Stimulated activated CD8-positive, alpha-beta memory T cell treated with anti-CD3 and anti-CD28 coated beads, Interleukin-15, amount 100 ng/mL, for 1 hour (primary cell): ENCODE measurements at places on chromosomes 2 and 18.

DNA sequence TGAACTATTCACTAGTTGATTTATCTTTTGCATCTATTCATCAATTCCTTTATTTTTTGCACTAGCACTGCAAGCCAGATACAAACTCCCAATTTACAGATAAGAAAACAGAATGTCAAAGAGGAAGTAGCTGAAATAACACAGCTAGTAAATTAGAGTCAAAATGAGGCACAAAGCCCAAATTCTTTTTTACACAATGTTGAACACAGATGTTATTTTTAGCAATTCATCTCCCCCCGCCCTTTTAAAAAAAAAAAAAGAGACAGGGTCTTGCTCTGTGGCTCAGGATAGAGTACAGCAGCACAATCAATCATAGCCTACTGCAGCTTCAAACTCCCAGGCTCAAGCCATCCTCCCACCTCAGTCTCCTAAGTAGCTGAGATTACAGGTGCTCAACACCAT lies 127.8 kb downstream of the CCBE1 start:
- DNase-seq = no peak

- no peak for DNase-seq
Measured at GRCh38 chr2:69190743-69191404, 177.9 kb downstream of the ANTXR1 start.

DNA sequence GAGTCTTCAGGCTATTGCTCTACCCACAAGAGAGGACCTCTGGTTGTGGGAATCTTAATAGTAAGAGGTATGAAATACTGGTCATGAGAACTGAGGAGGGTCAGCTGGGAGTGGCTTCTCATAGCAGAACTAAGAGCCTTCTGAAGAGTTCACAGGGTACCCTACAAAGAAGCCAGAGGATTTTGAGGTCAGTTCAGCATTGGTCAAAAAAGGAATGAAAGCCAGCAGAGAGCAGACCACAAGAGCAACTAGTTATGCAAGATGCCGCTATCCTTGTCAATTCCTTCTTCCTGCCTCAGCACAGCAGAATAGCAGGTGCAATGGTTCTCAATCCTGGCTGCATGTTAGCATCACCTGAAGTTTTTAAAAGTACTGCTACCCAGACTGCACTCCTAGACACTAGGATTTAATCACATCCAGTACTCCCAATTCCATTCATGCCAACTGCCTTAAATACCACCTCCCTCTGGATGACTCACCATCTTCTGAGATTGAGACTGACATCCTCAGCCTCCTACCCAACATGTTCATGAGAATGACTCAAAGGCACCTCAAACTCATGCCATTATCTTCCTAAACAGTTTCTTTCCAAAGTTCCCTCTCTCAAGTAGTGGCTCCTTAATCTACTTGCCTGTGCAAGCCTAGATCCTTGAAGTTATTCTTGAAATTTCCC lies 81.0 kb upstream of the RBMS1 start:
- DNase-seq = no peak

DNA sequence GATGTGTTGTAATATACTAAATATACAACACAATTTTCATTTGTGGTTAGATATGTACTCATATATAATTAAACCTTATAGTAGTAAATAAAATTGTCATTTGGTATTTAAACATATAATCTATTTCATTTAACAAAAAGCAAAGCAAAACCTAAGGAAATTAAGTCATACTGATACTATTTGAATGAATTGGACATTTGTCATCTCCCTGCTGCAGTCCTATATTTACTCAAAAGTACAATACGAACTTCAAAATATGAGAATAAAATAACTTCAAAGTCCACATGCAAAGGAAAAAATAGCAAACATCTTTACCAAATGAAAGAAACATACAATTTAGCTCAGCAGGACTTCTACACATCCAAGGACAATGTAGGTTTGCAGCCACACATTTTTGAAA lies 11.8 kb upstream of the HAT1 start:
- no peak for DNase-seq

DNA sequence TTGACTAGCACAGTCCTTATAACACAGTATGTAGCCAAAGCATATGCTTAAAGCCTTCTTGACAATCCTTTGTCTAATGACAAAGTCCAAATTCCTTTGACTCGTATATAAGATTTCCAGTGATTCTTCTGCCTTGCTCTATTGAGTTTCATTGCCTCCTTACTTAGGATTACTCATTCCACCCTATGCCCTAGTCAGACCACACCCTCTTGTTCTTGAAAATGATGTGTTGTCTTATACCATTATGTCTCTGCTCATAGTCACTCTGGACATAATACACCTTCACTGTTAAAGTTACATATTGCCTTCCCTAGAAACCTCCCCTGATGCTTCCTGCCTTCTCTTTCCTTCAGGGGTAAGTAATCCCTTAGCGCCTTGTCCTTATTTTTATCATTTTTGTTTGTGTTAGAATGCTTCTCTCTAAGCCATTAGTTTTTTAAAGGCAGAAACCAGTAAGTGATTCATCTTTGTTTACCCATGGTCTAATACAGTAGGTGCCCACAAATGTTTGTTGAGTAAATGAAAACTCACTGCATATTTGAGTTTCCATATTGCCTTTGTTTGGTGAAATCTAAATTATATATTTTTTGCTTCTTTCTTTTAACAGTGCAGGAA lies 19.3 kb downstream of the GPD2 start:
- DNase-seq = no peak

GRCh38 chr18:68448736-68449135 lies 266.2 kb downstream of the TMX3 start:
- no peak for DNase-seq

GRCh38 chr2:133265432-133265949 lies 302.8 kb downstream of the NCKAP5 start:
- DNase-seq = no peak

- DNase-seq = no peak
Measured at GRCh38 chr2:63698786-63699548, 110.2 kb downstream of the MDH1 start.

DNA sequence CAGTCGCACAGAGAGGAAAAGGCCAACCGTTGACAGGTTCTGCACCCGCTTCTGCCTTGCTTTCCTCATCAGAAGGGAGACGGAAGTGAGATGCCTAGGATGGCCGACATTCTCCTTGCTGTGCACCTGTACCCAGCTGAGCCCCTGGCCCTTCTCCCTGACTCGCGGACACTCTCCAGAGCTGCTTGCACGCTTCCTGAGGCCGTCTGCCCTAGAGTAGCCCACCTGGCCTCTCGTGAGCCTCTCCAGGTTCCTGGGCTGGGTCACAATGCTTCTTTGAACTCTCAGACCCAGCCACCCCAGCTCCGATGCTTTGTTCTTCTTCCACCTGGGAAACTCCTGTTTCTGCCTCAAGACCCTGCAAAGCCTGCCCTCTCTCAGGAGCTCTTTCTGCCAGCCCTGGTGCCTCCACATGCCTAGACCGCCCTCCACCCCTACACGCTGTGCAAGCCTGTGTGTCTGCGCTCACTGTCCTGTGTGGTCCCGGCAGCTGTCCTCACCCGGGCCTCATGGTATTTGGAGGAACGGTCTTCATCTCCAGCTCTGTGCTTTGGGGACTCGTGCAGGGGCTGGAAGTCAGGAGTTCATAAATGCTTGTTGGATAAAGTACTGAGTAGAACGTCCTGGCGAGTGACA lies 345.4 kb upstream of the SALL3 start:
- no peak for DNase-seq

GRCh38 chr18:45441110-45441847 lies 174.0 kb upstream of the SLC14A2 start:
- DNase-seq = no peak

- DNase-seq = no peak
Measured at GRCh38 chr18:75164479-75164878, 44.5 kb downstream of the PTGR3 start.

DNA sequence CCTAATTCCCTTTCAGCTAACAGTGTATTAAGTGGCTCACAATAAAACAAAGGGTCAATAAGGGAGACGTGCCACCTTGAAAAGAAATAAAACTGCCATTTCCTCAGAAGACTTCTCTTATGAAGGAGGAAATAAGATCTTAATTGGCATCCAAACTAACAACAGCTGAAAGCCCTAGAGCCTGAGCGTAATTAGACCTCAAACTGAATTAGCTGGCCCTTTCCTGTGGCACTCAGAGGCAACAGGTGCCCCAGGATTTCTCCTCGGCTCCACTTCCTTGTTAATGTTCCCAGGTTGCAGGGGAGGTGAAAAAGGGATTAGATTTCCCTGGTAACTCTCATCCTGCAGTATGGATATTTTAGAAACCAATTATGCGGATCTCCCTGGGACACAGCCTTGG lies 804.3 kb downstream of the DCDC2C start:
- DNase-seq = no peak

DNA sequence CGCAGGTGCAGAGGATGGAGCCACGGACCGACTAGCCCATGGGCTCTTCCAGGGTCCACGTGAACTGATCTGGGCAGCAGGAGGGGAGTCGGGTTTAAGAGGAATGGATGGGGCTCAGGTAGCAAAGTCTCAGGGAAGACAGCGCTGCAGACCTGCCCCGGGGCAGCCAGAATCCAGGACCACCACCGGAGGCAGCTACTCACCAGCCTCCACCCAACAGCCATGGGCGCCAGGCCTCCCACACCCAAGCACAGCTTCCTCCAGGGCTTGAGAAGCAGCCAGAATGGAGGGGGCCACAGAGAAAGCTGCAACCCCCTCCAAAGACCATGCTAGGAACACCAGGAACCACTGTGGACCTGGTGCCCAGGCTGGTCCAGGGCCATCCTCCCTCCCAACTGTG lies 164.3 kb downstream of the TWIST2 start:
- DNase-seq = no peak

- DNase-seq = no peak
Measured at GRCh38 chr2:144776766-144777165, 256.8 kb upstream of the ZEB2 start.

DNA sequence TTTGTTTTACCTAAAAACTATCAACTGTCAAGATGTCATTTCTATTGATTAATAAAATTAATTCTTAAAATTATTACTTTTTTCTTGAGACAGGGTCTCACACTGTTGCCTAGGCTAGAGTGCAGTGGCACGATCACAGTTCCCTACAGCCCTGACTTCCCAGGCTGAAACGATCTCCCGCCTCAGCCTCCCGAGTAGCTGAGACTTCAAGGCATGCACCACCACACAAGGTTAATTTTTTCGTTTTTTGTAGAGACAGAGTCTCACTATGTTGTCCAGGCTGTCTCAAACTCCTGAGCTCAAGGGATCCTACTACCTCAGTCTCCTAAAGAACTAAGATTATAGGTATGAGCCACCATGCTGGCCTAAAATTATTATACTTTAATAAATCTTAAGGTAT lies 18.7 kb downstream of the HNRNPLL start:
- DNase-seq = no peak

GRCh38 chr18:11388755-11389680 lies 220.4 kb upstream of the SLC35G4 start:
- no peak for DNase-seq

DNA sequence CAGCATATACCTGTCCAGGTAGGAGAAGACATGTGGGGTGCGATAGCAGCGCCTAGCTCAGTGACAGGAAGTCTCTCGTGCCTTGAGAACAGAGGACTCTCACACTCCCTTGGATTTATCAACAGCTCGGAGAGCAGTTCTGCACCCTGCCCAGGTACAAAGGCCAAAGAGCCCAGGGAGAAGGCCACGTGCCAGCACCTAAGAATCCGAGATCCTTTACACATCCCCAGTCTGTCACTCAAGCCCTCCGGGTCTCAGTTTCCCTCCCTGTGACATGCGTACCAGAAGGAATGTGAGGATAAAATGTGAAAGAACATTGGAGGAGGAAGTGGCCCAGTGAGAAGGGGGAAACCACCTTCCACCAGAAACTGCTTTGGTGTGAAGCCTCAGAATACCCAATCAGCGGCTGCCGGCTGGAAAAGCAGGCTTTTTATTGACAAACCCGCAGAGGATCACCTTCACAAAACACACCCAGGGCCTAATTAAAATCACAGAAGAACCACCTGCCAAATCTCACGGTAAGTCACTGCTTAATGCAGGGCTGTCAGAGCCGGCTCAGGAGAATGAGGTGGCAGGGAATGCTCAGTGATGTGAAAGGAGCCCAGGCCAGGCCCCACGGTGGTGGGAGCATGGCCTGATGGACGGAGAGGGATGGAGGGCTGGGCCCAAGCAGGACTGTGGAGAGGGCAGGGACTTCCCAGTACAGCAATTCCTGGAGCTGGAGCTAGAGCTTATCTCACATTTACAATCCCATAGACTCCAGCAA lies 66.3 kb downstream of the MYO5B start:
- no peak for DNase-seq

DNA sequence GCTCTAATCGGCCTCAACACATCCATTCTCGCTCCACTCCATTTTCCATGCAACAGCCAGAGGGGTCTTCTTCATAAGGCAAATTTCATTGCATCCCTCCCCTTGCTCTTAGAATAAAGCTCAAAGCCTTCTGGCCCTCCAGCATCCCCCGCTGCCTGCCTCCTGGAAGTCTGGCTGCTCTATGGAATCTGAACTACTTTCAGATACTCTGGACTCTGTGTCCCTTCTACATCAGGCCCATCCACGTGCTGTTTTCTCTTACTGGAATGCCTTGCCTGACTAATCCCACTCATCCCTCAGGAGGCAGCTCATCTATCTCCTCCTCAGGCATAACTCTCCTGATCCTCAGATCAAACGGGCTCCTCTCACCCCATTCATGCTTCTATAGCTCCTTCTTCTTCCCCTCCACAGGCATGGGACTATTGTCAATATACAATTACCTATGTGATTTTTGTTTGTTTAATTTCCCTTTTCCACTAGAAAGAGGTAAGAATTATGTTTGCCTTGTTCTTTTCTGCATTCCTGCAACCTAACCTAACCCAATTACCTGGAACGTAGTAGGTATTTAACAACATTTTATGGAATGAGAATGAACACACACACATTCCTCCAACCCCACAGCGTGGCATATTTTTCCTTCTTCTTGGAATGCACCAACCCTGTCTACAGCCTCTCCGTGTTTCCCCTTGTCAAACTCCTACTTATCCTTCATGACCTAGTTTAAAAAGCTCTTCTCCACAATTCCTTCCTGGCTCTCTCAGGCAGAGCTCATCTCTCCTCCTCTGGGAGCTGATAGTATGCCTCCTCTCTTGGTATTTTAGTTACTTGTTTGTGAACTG lies 49.5 kb downstream of the LBH start:
- DNase-seq = no peak
